ENCODE measurements at places on chromosomes 2 and 18.

DNA sequence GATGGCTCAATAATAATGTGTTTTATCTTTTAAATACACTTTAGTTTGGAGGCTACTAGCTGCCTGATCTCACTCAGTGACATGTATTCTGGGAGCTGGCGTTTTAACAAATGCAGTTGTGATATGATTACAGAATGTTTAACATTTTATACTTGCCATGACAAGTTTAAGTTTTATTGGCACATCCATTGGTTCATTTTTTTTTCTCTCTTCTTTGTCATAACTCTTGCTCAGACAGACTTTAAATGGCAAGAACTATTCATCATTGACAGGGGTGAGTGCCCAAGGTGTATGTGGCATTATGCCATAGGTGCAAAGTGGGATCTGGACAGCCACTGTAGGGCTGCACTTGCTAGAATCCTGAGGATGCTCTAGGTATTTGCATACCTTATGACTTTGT, 72.1 kb upstream of the MYL1 start:
- no peak for DNase-seq

GRCh38 chr2:185796758-185797157, 58.2 kb downstream of the FSIP2 start:
- DNase-seq: no peak

GRCh38 chr2:177783835-177784744, 288.5 kb downstream of the PDE11A start:
- no peak for DNase-seq

DNA sequence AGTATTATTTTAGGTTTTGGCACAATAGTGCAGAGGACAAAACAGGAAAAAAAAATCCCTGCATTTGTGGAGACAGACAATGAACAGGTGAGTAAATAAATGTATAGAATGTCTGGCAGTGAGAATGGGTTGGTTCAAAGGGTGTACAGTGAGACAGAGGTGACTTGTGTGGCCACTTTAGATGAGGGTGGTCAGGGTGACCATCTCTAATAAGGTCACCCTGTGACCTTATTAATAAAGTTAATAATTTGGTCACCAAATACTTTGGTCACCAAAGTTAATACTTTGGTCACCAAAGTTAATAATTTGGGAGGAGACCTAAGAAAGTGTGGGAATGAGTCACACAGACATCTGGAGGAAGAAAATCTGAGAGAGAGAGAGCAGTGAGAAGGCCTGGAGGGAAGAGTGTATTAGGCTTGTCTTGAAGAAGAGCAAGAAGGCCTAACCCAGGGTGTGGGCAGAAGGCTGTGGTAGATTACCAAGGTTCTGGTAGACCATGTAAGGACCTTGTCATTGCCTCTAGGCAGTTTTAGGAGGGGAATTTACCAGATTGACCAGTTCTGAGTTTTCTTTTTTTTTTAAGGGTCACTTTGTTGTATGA, 1368.4 kb upstream of the CELF4 start:
- no peak for DNase-seq

GRCh38 chr2:215356948-215357461, 45.1 kb downstream of the ATIC start:
- no peak for DNase-seq

DNA sequence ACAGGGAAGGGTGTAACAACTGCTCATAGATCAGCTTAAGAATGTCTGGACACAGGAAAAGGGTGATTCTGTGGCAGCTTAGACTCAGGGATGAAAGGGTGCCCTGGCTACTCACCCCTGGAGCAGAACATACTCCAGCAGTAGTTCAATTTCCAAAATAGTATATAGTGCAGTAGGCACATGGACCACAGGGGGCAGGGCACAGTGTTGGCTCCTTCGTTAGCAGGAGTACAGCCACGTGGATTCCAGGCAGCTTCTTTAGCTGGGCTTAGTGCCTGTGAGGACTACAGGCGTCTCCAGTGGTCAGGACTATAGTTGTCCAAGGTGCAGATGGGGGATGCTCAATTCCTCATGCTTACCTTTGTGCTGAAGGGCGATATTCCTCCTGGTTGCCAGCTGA, 277.5 kb upstream of the DDX18 start:
- no peak for DNase-seq

- DNase-seq: no peak
These were observed 124.9 kb downstream of the PIGN start for GRCh38 chr18:62061821-62062478.
